SHP77 (cell line): ENCODE measurements at places on chromosomes 6 and 20.

GRCh38 chr20:63128367-63128766 is 87.6 kb downstream of the YTHDF1 start:
- no peak for DNase-seq

- no peak for DNase-seq
Observed at GRCh38 chr6:160221423-160221822, 37.2 kb downstream of the SLC22A2 start.

DNA sequence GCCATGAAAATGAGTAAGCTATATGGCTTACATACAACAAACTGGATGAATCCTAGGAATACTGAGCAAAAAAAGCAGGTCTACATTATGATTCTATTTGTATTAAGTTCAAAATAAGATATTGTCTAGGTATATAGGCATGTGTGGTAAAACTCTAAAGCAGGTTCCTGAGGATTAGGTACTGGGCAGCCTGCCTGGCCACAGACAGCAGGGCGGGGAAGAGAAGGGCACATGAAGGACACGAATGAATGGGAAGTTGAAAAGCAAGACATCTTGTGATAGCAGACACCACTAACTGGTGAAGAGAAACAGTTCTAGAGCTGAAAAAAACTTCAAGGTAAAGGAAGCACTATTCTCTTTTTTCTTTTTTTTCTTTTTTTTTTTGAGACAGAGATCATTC is 72.6 kb upstream of the SLC4A11 start:
- DNase-seq: no peak

- DNase-seq: no peak
Observed at GRCh38 chr20:50093240-50093639, 19.7 kb downstream of the UBE2V1 start.

DNA sequence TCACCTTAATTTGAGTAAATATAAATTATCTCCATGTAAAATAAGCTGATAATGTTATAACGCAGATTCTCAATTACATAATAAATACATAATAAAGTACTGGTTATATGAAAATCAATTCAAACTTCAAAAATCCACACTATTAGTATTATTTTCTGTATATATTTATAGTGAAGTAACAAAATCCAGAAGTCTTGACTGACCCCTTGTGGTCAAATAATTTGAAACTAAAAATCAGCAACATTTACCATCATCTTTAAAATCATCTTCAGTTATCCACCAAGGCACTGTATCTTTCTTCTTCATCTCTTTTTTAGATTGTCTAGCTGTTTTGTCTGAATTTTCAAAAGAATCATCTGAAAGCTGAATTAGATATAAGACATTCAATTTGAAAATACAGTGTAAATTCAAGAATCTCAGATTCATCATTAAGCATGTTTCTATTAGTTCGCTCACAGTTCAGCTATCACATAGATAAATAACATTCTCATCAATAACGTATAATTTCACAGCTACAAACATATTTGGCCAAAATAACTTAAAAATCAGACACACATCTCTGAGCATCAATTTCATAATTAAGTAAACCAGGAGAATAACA is 6.5 kb downstream of the CEP162 start:
- DNase-seq: no peak

- DNase-seq: peak; percentile 50
Observed at GRCh38 chr20:49979030-49979832, 3.5 kb upstream of the SNAI1 start.

DNA sequence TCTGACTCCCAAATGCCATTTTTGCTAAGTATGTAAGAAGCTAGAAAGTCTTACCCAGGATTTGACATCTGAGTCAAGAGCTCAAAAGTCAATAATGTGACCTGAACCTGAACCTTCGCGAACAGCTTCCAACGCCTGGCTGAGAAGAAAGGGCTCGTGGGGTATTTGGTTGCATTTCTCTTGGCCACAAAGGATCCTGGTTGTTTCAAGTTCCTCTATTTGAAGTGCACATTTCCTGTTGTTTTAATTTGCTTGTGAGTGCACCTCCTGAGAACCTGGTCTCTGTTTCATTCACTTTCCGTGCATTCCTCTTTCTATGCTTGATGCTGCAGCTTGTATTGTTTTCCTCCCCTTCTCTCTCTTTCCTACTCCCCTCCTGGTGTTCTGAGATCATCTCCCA is 212.5 kb downstream of the FOXA2 start:
- DNase-seq: no peak

DNA sequence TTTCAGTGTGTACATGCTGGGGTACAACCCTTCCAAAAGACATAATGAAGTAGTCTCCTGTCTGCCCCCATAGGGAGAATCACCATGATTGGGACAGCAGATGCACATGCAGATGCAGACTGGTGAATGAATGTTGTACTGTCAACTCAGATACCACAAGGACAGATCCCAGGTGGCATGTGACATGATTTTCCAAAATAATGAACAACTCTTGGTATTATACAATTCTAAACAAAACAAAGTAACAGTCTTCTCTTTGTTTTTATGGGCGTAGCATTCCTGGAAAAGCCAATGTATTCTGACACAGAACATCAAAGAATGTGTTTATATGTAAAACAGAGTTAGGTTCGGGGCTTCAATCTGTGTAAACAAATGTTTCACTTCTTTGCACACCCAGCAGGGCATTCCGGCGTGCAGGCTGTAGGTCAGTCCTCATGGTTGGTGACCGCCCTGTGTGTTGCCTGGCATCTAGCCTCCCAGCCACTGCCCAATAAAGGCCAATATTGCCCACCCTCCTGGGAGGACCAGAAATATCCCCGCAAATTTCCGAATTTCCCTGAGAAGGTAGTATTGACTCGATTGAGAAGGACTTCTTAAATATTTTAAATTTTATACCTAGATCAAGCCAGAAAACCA is 127.7 kb downstream of the KLHL32 start:
- no peak for DNase-seq

GRCh38 chr20:49323622-49324238 is 45.9 kb upstream of the ZNFX1 start:
- DNase-seq: peak; percentile 11

DNA sequence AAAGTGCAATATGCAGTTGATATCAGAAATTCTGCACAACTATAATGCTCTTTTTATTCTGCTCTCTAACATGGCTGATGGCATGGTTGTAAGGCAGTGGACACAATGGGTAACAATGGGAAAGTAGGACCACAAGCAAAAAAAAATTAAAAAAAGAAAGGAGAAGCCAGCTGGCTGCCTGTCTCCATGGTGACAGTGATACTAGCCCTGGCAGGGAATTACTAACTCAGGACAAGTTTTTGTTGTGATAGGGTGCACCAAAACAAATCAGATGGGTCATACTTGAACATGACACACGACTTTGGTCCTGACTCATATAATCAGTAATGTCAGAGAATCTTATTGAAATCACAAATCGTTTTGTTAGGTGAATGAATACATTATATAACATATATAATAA is 169.4 kb downstream of the TRDN start:
- no peak for DNase-seq

- no peak for DNase-seq
Observed at GRCh38 chr20:44733341-44734069, 12.2 kb upstream of the KCNK15 start.

DNA sequence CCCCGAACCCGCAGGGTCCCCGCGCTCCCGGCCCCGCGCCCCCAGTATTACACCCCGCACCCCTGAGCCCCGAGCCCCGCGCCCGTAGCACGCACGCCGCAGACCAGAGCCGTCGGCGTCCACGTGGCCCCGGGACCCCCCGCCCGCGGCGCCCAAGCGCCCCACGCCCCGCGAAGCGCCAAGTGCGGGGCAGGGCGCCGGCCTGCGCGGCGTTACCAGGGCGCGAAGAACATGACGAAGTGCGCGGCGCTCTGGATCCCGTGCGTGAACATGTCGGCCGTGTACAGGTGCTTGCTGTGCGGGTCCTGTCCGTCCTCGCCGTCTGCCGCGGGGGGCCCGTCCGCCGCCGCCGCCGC is 312 bp downstream of the TXNDC5 start:
- DNase-seq: no peak

DNA sequence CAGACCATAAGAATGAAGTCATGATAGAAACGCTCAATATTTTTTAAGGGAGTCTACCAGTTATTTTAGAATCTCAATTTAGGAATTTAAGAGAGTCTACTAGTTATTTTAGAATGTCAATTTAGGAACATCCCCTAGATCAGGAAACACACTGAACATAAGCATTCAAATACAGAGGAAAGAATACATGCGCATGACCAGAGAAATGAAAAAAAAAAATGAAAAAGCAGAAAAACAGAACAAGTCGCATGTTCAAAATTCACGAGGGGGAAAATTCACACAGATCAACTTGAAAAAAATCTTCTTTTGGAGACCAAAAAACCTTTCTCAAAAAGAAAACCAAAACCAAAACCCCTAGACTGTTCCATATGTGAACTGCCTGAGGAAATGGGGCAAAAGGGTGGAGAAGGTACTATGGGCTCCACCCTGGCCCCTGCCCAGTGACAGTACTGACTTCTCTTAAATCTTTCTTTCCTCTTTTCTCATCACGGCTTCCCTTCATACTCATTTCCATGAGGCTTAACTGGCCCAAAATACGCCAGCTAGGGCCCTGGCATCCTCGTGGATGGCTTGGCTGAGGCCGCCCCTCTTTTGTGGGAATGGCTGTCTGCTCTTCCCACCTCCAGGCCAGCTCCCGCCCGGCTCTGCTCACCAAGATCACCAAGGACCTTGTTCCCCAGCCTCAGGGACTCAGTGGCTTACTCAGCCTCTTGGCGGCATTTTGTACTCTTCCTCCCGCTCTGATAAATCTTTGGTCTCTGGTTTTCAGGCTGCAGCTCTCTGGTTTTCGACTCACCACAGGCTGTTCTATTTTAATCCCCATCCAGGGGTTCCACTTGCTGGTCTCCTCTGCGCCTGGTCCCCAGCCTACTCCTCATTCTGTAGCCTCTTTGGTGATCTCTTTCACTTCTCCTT is 11.2 kb downstream of the ZBTB2 start:
- DNase-seq: no peak

GRCh38 chr6:124872361-124873065 is 89.7 kb upstream of the RNF217 start:
- no peak for DNase-seq

GRCh38 chr6:117676577-117677218 is 1.4 kb downstream of the NUS1 start:
- no peak for DNase-seq

GRCh38 chr6:34389034-34389433 is 3.4 kb downstream of the NUDT3 start:
- no peak for DNase-seq

- no peak for DNase-seq
Observed at GRCh38 chr6:111985202-111985731, 68.6 kb upstream of the CCN6 start.

- DNase-seq: no peak
Observed at GRCh38 chr6:22556266-22556665, 13.1 kb upstream of the HDGFL1 start.
